Frontal cortex (tissue), 4 donors: ENCODE measurements at places on chromosomes 3 and 15. TPM values are rescaled to one million over a fixed set of nuclear protein-coding genes. Genes with fewer than 3 reads are reported as not detected.

GRCh38 chr15:49152552-49153312 lies 2.7 kb downstream of the COPS2 start:
- no peak for DNase-seq

DNA sequence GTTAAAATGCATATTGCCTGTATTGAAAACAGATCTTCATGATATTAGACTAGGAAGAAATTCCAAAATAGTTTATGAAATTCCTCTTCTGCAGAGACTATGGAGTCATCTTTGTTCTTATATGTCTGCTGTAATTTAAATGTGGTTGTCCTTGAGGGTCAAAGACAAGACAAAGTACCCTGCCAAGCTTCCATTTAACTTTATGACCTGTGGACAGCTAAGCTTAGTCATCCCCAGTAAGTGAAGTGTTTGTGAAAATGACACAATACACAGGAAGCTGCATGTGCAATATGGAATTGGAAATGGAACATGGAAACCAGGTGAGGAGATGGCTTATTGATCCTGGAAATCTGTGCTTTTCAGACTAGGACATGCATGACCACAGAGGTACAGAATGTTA lies 68.5 kb upstream of the GBE1 start:
- DNase-seq = no peak

- no peak for DNase-seq
These were observed 99.6 kb downstream of the TMCC1 start for GRCh38 chr3:129793942-129794310.

- DNase-seq = no peak
These were observed 44.3 kb upstream of the CPNE4 start for GRCh38 chr3:132079147-132079546.

DNA sequence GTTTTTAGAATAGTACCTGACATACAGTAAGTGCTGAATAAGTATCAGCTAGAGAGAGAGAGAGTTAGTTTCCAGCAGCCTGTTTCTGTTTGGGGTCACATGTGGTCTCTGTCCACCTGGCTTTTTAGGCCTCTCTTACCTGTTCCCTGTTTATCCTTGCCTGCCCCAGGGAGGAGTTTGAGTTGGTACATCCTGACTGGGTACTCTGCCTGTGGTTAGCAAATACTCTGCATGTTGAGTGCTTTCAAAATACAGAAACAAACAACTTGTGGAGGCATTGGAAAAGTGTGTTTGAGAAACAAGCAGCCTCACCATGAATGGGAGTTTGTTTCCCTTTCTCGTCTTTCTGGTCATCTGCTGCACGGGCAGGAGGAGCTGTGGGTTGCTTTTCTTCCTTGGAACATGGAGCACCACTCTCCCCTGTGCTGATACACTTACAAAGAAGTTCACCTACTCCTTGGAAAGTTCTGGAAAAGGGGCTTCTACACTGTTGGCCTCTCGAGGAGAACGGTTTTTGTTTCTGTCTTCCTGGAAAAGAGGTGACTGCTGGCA lies 166.1 kb downstream of the PGPEP1L start:
- DNase-seq = no peak

DNA sequence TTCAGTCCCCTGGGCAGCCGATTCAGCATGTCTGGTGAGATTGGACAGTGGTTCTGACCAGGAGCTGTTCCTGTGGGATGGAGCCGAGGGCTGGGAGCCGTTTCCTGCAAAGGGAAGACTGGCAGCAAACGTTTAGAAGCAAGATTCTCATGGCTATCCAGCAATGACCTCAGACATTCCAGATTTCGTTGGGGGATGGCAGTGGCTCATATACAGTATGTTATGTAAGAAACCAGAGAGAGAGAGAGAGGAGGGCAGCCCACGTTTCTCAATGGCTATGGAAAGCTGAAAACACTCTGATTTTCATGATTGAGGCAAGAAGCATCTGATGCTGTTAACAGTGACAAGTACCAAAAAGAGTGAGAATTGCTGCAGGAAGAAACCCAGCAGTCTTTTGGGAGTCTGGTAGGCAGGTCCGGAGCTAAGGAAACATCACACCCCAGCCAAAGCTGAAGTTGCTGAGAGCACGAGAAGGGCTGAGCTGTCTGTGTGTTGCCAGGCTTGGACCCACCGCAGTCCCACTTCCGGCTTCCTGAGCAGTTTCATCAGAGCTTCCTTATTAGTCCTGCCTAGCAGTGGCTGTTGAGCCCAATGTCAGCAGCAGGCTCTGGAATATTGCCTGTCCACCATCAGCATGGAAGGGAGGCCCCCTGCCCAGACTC lies 25.6 kb upstream of the VPS8 start:
- DNase-seq = no peak

DNA sequence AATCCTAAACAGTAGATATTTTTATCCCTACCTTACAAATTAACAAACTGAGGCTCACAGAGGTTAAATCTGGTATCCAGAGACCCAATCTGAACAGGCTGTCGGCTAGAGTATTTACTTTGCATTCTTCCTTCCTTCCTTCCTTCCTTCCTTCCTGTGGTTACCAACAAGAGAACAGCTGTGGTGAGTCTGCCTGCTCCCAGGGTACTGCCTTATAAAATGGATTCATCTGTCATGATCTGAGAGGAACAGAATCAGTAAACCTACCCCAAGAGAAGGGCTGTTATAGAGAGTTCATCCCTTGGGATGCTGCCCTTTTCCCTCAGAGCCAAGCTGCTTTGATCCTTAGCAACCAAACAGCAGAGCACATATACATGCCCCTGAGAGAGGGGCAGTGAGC lies 3.6 kb downstream of the GADL1 start:
- DNase-seq = no peak

GRCh38 chr3:72414481-72415016 lies 433.7 kb downstream of the SHQ1 start:
- DNase-seq = no peak

DNA sequence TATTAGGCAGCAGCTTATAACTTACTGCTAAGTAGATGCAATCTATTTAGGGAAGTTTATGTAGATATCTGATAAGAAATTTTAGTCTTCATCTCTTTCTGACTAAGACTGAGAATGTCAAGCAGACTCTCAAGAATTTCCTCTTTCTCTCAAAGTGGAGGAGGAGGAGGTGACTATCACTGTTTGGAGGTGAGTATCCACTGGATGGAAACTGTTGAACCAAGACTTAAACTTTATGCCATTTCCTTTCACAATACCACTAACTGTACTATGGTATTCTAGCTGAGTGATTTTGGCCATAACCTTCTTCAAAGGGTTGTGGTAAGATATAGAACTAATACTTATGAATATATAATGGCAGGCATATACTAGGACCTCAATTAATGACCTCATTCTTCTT lies 64.6 kb downstream of the TPRG1 start:
- no peak for DNase-seq

- no peak for DNase-seq
These were observed 91.8 kb downstream of the THBS1 start for GRCh38 chr15:39672666-39673065.

- no peak for DNase-seq
These were observed at the start of gene SPATA16 for GRCh38 chr3:173140986-173141385. Gene SPATA16 (minus strand): TSS chr3:173141235. CDS start chr3:173117731, 23,504 bp downstream.

DNA sequence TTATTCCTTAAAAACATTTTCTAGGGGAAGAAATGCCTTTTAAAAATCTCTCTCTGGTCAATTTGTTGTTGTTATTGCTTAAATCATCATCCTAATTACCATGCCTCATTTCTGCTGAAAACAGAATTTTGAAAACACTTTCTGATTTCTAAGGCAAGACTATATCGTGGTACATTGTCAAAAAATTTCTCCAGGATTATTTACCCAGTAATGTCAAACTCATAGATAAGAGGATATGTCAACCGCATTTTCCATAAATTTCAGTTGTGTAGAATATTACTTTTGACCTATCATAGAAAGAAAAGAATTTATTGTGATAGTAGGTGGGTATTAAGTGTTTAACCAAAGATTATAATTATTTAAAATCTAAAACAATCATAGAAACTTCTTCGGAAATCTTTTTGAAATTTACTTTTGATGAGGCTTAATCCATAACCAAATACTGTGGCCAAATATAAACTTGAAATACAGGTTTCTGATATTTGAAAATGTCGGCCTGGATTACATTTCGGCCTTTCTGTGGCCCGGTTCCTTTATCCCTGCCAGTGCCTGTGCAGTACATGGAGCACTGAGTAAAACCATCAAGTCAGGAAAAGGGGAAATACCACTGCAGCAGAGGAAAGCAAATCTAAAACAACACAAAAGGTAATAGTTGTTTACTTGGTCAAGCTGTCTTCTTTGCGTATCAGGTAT lies 173.4 kb downstream of the MYRIP start:
- DNase-seq = no peak

- DNase-seq = no peak
These were observed 161.2 kb downstream of the MEGF11 start for GRCh38 chr15:66092053-66093016.

DNA sequence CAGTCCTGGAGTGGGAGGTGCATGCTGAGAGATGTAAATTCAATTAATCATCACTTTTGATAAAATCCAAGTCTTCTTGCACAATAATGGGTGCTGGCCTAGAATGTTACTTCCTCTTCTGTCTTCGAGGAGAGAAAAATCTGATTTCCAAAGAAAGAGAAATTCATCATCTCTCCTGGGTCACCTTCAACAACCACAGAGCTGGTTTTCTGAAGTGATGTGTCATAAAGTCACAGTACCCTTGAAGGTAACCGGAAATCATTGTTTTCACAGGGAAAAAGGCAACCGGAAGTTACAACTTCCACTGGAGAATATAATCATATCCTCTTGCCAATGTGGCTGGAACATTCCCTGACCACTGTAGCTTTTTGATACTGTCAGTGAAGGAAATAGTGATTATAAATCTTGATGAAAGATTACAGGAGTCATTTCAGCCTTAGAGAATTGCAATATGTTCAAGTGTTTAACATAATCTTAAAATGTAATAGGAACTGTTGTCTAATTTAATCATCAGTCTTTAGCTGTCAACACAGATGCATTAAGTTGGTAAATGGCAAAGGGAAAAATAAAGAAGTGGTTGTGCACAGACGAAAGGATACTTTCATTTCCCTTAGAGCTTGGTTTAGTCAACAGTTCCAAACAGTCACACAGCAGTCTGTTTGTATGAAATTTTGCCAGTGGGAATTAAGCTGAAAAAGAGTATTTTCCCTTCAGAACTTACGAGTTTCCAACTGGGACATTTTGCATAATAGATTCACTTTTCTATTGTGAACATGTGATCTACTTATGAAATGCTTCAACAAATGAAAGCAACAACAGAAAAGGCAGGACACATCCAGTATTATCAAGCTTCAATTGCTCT lies 106.5 kb upstream of the SLC4A7 start:
- DNase-seq = no peak

GRCh38 chr15:82105451-82106215 lies 59.8 kb upstream of the MEX3B start:
- no peak for DNase-seq

DNA sequence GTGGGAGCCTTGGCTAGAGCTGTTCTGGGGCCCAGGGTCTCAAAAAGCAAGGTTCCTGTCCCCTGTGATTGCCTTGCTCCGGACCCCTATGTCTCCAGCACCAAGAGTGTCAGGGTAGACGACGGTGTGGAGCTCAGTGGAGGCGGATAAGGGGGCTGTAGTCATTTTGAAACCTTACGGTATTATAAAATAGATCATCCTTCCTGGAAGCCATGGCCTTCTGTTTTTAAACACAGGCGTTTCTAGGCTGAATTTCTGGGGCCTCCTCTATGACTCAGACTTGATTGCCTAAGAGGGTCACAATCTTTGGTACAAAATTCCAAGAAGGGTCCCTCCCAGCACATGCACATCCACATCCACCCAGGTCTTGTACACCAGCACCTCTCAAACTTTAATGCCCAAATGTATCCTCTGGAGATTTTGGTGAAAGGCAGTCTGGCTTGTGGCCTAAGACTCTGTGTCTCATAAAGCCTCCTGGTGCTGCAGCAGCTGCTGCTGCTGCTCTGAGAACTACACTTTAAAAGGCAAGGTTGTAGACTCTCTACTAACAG lies 70.5 kb upstream of the XCR1 start:
- no peak for DNase-seq

- no peak for DNase-seq
These were observed 70.9 kb downstream of the CGGBP1 start for GRCh38 chr3:87987952-87988351.

DNA sequence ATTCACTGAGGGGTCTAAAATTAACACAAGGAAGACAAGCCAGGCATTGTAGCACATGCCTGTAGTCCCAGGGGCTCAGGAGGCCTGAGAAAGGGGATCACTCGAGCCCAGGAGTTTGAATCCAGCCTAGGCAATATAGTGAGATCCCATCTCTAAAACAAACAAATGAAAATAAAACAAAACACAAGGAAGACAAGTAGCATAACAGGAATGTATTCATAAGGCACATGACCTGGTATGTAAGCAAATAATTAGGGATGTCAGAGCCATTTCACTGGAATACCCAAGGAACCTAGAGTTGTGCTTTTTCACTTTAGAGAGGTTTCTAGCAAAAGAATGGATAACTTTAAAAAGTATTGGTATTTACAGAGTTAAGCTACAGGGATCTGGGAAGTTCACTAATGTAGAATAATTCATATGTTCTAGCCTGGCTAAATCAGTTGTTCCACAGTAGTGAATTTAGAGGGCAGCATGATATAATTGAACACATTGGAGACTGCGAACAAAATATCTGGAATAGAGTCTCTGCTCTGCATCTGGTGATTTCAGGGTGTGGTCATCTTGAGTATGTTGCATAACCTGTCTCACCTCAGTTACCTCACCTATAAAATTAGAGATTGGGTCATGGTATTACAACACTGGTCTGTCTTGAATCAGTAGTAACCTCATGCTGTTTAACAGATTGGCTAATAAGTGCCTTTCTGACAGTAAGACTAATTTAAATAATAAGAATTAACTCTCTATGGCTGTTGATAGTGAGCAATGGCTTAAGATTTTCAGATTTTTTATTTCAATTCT lies 9.3 kb downstream of the GRAMD1C start:
- DNase-seq = no peak

DNA sequence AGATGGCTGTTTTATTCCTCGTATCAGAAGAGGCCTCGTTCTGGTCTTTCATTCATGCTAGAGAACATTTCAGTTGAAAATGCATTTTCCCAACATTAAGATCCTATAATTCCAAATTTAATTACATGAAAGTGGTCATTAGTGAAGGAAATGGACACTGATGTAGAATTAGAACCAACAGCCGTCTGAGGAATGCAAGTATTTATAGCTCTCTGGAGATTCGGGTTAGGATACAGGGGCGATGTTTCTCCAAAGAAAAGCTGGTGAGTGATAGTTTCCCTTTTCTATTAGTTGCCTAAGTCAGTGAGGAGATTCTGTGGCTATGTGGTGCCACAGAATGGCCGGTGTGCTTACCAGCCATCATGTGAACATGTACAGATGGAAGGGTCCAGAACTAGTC lies 109.0 kb upstream of the IL12A start:
- no peak for DNase-seq

Gene IP6K2
- 94.2 TPM for total RNA-seq

Gene MITF
- 1.6 TPM for total RNA-seq

Gene NPAP1
- total RNA-seq = 0.41 TPM

Gene WDR49
- total RNA-seq = 10.6 TPM

Gene ZIC1
- 20.0 TPM for total RNA-seq

Gene CHRNB4
- total RNA-seq = 0.41 TPM

Gene HYAL1
- 0.41 TPM for total RNA-seq

Gene GHRL
- total RNA-seq = not detected

Gene CAMKV
- total RNA-seq = 180 TPM

Gene PLCH1
- total RNA-seq = 19.2 TPM

Gene GPR149
- 7.7 TPM for total RNA-seq

Gene SEC22A
- 65.2 TPM for total RNA-seq

Gene PIERCE2
- 3.7 TPM for total RNA-seq

Gene GP9
- not detected for total RNA-seq

Gene ALDH1A2
- total RNA-seq = 3.3 TPM

Gene GTPBP8
- total RNA-seq = 23.6 TPM
